ENCODE measurements at places on chromosomes 4 and X.
A peak's percentile ranks its signal among the peaks of the same experiment; 100 is the strongest.

DNA sequence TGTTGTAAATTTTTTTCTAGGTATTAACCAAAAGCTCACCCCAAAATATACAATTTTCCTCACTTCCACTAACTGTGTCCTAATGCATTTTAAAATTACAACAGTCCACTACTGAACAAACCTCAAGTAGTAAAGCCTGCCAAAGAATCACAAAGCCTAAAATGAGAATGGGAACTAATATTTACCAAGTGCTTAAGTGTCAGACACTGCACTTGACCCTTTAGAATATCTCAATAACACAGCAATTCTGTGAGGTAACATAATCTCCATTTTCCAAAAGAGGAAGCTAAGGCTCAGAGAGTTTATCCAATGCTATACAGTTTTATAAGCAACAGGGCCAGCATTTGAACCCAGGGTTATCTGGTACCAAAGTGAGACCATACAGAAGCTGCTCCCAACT lies 4.9 kb downstream of the SLC9A7 start:
- H3K27me3 ChIP-seq = peaks cover 2% of the 10 kb centered on the region
- H3K4me3 ChIP-seq = no peak overlapping the region
- peaks cover 16% of the 10 kb centered on the region for H3K4me1 ChIP-seq

DNA sequence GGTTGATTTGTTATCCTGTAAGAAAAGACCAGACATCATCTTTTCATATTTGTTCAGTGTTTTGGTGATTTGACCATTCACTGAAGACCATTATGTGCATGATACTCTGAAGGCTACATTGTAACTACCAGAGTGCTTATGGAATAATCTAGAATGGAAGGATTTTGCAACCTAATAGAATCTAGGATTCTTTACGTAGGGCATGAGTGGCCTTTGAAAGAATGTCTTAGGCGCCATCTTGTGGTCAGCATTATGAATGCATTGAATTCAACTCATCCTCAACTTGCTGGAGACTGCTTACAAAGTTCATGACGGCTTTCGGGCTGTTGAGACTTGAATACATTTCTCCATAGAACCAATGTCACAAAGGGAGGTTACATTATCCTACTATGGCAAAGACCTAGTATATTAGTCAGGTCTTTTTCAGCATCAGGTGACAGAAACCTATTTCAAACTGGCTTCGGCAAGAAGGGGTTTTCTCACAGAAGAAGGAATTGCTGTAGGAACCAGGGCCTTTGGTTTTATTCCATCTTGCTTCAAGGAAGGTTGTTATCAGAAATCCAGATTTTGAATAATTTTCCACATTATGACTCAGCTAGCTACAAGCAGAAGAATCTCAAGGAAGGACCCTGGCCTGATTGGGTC lies 104.1 kb downstream of the GPAT3 start:
- peaks cover 6% of the 10 kb centered on the region for H3K27me3 ChIP-seq
- no peaks in the 10 kb centered on the region for H3K36me3 ChIP-seq
- H3K4me3 ChIP-seq = no peak overlapping the region
- H3K4me1 ChIP-seq = peaks cover 2% of the 10 kb centered on the region

GRCh38 chrX:153475271-153475670 lies 4.9 kb upstream of the HAUS7 start:
- H3K4me1 ChIP-seq = no peaks in the 10 kb centered on the region
- no peak overlapping the region for H3K4me3 ChIP-seq
- no peak for DNase-seq
- H3K27me3 ChIP-seq = no peaks in the 10 kb centered on the region
- no peaks in the 10 kb centered on the region for H3K36me3 ChIP-seq
- H3K27ac ChIP-seq = no peak overlapping the region

DNA sequence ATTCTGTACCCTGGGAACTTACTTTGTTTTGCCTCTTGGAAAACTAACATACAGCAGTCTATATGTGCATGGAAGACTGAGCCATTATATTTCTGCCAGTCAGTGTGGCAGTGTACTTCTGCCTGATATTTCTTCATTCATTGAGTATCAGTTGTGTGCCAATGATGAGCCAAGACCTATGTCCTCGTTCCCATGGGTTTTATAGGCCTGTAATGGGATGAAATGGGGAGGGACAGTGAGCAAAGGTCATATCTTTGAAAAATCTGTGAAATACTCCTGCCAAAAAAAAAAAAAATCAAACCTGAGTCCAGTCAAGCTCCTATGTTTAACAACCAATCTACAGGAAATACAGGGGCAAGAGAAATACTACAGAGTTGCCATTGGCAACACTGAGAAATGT lies 9.1 kb downstream of the NSD2 start:
- H3K4me1 ChIP-seq = peaks cover 54% of the 10 kb centered on the region
- H3K27ac ChIP-seq = peak overlapping the region; percentile 64
- no peaks in the 10 kb centered on the region for H3K27me3 ChIP-seq
- H3K36me3 ChIP-seq = peaks cover 38% of the 10 kb centered on the region

GRCh38 chrX:136115126-136115903 lies 32.0 kb upstream of the FHL1 start:
- H3K4me3 ChIP-seq = no peak overlapping the region
- DNase-seq = no peak
- H3K4me1 ChIP-seq = no peaks in the 10 kb centered on the region
- peaks cover 2% of the 10 kb centered on the region for H3K27me3 ChIP-seq
- H3K36me3 ChIP-seq = no peaks in the 10 kb centered on the region

GRCh38 chrX:123171781-123172180 lies 12.3 kb upstream of the GRIA3 start:
- no peak overlapping the region for H3K27ac ChIP-seq
- H3K36me3 ChIP-seq = no peaks in the 10 kb centered on the region
- no peak for DNase-seq
- H3K4me1 ChIP-seq = no peaks in the 10 kb centered on the region

- H3K27me3 ChIP-seq = no peaks in the 10 kb centered on the region
- peaks cover 6% of the 10 kb centered on the region for H3K36me3 ChIP-seq
- no peak for DNase-seq
- H3K27ac ChIP-seq = no peak overlapping the region
Observed at GRCh38 chrX:149522916-149523315, 17.8 kb upstream of the IDS start.

DNA sequence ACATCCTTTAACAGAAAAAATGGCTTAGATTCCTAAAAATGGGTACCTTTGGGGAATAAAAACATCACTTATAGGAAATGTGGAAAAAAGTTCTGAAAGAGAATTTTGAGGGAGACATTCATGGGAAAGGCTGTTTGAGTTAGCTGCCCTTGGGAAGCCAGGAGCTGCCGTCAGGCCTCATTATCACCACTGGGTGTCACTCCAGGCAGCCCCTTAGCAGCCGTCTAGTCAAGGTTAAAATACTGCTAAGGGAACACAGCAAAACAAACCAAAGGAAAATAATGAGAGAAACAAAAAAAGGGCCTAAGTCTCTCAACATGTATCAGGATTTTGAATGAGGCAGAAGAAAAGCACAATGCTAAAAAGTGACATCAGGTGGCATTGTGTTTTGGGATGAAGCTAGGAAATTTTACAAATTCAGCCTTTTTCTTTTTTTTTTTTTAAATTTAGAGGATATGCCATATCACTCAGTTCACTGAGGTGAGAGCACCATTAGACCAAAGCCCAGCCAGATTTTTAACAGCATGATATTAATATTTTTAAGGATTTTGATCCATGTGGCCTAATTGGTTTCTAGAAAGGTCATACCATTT lies 235.3 kb downstream of the GPAT3 start:
- H3K36me3 ChIP-seq = no peaks in the 10 kb centered on the region
- no peak for DNase-seq
- H3K4me1 ChIP-seq = no peaks in the 10 kb centered on the region
- H3K27me3 ChIP-seq = no peaks in the 10 kb centered on the region
- H3K4me3 ChIP-seq = no peak overlapping the region
- H3K27ac ChIP-seq = no peak overlapping the region

- H3K4me1 ChIP-seq = peaks cover 34% of the 10 kb centered on the region
- peak overlapping the region; percentile 45 for H3K4me3 ChIP-seq
- H3K27me3 ChIP-seq = no peaks in the 10 kb centered on the region
Observed at GRCh38 chr4:113564493-113564892, 197.0 kb downstream of the CAMK2D start.

GRCh38 chr4:845836-846251 lies 19.9 kb upstream of the CPLX1 start:
- no peak overlapping the region for H3K27ac ChIP-seq
- no peaks in the 10 kb centered on the region for H3K27me3 ChIP-seq
- H3K4me3 ChIP-seq = no peak overlapping the region
- peaks cover 1% of the 10 kb centered on the region for H3K4me1 ChIP-seq
- peaks cover 44% of the 10 kb centered on the region for H3K36me3 ChIP-seq

DNA sequence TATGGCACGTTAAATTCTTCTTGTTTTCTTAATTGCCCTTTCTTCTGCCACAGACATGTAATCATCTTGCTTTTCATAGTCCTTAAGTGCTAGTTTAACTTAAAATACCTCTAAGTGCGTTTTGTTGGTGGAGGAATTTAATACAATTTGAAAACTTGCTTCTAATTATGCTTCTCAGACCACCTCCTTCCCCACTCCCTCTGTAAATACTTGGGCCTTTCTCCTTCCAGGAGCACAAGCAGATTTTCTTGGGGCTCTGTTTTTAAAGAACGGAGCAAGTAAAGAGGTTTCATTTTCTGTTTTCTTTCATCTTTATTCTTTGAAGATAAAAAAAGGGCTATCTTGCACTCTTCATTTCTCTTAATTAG lies 559 bp upstream of the PCDH18 start:
- no peaks in the 10 kb centered on the region for H3K27me3 ChIP-seq
- no peak for DNase-seq
- peaks cover 2% of the 10 kb centered on the region for H3K4me1 ChIP-seq
- no peak overlapping the region for H3K27ac ChIP-seq

DNA sequence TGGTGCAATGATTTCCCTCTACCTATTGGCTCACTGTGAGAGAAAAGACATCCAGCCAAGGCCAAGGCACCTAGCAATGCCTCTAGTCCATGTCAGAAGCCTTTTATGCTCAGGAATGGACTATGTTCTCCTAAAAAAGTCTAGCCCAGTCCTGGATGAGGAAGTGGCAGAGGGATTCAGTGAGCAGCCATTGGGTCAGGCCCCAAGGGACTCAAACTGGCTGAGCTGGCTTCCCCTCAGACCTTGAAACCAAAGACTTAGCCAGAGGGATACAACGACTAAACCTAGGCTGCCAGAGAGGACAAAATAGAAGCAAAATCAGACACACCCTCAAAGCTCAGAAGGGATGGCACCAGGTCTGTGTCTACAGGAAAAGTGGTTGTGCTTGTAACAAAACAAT lies 49.1 kb downstream of the ARHGEF9 start:
- H3K4me1 ChIP-seq = peaks cover 37% of the 10 kb centered on the region
- H3K27me3 ChIP-seq = no peaks in the 10 kb centered on the region
- no peak for DNase-seq
- no peak overlapping the region for H3K4me3 ChIP-seq

- no peaks in the 10 kb centered on the region for H3K4me1 ChIP-seq
- H3K36me3 ChIP-seq = no peaks in the 10 kb centered on the region
- DNase-seq = no peak
- H3K4me3 ChIP-seq = no peak overlapping the region
Observed at GRCh38 chr4:17397611-17398010, 114.3 kb downstream of the QDPR start.

DNA sequence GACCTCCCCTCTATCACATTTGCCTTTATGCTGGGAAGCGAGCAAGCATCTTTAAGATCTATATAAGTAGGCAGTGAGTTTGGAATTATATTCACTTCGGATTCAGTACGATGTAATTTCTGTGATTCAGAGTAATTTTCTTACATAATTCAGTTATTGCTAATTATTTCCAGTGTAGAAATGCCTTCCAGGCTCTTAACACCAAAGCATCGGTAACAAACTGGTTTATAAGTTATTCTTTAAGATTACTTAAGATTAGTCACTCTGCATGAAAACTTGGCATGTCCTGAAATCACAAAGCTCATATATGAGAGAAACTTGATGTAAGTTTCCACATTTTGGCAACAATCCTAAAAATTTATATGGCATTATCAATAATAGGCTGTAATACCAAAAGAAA lies 120.8 kb downstream of the ADAMTS3 start:
- H3K4me1 ChIP-seq = no peaks in the 10 kb centered on the region
- no peak overlapping the region for H3K27ac ChIP-seq
- no peaks in the 10 kb centered on the region for H3K36me3 ChIP-seq
- DNase-seq = no peak
- no peak overlapping the region for H3K4me3 ChIP-seq

GRCh38 chrX:53089224-53089842 lies 4.6 kb upstream of the KANTR start:
- H3K27ac ChIP-seq = no peak overlapping the region
- no peak for DNase-seq
- H3K4me3 ChIP-seq = peak overlapping the region; percentile 87
- H3K27me3 ChIP-seq = no peaks in the 10 kb centered on the region
- peaks cover 6% of the 10 kb centered on the region for H3K36me3 ChIP-seq

DNA sequence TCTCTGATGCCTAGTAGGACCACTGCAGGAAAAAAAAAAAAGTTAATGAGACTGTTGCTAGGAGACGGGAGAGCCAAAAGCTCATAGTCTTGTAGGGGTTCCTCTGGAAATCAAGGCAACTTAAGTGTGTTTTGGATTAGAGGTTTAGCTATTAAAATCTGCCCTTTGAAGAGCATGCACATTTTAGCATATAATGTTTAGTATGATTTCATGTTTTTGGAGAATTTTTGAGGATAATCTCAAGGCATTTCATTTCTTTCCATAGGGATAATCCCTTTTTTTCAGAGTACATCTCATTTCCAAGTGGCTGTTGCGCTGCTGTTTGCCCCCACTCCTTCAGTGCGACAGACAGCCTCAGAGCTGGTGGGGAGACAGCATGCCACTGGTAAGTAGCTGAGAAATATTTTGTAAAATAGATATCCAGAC lies at the start of gene LINC00632:
Gene LINC00632, plus strand, starts transcription at position 339 of the 426 bp plus-strand sequence.
- no peak within 1 kb of the TSS for H3K4me3 ChIP-seq
- H3K36me3 ChIP-seq = no peaks in the 10 kb centered on the region
- DNase-seq = no peak

DNA sequence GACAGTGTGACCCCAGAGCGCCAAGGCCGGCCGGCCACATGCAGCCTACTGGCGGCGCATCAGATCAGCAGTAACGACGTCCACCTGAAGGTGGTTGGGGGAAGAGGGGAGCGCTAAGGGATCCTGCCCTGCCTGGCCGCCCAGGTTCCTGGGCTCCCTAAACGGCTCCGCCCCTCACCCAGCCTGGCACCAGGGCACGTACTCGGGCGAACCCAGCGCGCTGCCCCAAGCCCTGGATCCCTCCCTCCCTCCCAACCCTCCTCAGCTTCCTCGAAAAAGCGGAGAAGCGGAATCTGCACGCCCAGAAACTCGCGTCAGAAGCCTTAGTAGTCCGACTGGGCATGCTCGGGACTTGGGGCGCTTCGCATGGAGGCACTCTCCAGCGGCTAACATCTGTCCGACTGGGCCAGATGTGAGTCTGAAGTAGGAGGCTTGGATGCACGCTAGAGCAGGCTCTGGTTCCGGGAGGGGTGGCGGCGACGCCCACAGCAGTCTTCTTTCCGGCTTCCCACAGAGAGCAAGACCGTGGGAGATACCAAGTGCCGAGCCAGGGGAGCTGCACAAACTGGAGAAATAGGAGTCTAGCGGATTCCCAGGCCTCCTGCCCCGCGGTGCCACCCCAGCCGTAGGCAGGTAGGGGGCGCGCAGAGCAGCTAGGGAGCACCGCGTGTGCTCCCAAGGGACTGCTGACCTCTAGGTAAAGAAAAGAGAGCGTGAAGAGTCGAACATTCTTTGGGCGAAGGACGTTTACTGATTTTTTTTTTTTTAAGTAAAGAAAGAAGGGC lies 114.3 kb upstream of the TEX13C start:
- peaks cover 11% of the 10 kb centered on the region for H3K4me1 ChIP-seq
- H3K4me3 ChIP-seq = peak overlapping the region; percentile 84
- peak; percentile 39 for DNase-seq
- H3K27ac ChIP-seq = no peak overlapping the region
- H3K27me3 ChIP-seq = peaks cover 43% of the 10 kb centered on the region

Measured in activated naive CD8-positive, alpha-beta T cell treated with anti-CD3 and anti-CD28 coated beads, Interleukin-2, amount 10 ng/mL, durations not matched to agents 7 days and 5 days (primary cell).